ENCODE measurements at places on chromosomes 2 and 18. TPM values are rescaled to one million over a fixed set of nuclear protein-coding genes. Genes with fewer than 3 reads are reported as not detected.

- DNase-seq, result no peak
Observed at GRCh38 chr18:21040466-21040865, 71.1 kb downstream of the ROCK1 start.

DNA sequence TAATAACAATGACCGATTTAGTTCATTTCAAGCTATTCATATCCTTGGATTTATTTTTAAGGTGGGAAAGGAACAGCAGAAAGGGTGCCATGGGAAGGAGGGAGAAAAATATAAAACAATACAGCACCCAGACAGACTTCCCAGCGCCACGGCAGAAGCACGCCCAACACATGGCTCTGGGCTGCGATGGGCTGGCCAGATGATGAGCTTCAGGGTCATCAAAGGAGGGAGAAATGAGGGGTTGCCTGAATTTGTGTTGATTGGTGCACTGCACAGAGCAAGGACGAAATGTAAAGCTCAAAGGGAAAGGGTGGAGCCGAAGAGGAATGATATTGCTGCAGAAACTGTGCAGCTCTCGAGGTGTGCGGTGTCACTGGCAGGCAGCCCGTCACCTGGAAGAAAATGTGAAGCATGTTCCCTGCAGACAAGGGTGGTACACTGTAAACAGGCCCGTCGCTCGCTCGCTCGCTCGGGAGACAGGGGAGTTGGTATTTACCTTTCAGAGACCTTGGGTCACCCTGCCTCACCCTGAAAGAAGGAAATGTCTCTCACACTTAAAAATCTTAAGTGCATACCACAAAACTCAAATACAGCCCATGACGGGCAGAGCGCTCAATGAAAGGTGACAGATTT is 195.5 kb upstream of the CTAGE1 start:
- no peak for DNase-seq

- DNase-seq, result no peak
Observed at GRCh38 chr2:129771418-129772189, 207.9 kb upstream of the RAB6C start.

CTDP1 gene
- 15.0 TPM for total RNA-seq

SPP2 gene
- not detected for total RNA-seq

DNA sequence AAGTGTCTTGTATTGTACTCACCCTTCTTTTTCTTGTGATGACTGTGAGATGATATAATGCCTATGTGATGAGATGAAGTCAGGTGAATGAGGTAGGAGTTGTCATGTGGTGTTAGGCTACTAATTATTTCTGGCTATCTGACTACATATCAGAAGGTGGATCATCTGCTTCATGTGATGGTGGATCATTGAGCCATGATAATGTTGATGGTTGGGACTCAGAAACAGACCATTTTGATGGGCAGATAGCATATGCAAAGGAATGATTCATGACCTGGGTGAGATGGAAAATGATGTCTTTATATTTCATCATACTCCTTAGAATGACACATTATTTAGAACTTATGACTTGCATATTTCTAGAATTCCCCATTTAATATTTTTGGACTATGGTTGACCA is 19.5 kb downstream of the ANKRD30B start:
- no peak for DNase-seq

DNA sequence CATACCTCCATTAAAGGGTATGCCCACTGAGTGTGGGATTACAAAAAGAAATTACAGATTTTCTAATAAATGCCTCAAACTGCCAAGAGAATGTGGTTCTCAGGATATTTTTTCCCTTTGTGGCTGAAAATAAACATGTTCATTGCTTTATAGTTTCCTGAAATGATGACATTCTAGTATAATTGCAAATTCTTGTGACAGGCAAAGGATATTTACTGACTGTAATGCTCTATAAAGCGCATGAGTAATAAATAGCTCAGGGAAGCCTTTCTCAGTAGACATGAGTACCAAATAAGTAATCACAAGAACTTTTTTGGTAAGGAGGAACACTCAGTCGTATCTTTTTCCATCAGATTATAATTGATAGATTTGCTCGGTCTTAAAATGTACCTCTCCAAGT is 72.3 kb downstream of the FTCDNL1 start:
- no peak for DNase-seq

- no peak for DNase-seq
Observed at GRCh38 chr2:38415728-38416291, 38.7 kb upstream of the ATL2 start.

GRCh38 chr2:142973160-142973821 is 95.8 kb downstream of the KYNU start:
- peak; percentile 92 for DNase-seq

- DNase-seq, result no peak
Observed at GRCh38 chr2:238097988-238098871, 1.9 kb upstream of the ESPNL start.

CNDP1 gene
- total RNA-seq, result not detected

C1QL2 gene
- not detected for total RNA-seq

MAP3K19 gene
- not detected for total RNA-seq

DNA sequence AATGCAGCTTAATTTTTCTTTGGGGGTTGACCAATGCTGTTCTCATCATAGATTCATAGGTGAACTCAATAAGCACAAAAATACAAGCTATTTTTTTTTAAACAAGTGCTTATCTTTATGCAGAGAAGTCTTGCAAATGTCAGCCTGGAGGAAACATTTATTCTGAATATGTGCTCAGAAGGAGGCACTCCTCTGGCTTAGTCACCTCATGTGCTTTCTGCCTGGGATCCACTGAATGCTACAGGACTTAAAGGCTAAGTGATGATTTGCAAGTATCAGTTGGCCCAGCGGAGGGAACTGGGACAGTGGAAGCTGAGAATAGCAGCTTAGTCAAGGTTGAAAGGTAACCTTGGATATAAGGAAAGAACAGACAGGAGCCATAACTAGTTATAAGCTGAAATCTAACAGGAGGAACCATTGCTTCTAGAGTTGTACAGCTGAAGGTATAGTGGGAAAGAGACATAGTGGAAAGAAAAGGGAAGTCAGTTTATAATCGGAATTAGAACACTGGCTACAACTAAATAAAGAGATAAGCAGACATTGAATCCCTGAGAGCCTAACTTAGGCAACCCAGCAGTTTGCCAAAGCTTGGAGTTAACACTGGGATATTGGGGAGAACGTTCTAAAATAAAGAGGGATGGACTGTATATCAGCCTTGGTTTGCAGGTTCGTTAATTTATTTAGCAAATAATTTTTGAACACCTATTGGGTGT is 488.7 kb downstream of the SUCLG1 start:
- DNase-seq, result no peak

DNA sequence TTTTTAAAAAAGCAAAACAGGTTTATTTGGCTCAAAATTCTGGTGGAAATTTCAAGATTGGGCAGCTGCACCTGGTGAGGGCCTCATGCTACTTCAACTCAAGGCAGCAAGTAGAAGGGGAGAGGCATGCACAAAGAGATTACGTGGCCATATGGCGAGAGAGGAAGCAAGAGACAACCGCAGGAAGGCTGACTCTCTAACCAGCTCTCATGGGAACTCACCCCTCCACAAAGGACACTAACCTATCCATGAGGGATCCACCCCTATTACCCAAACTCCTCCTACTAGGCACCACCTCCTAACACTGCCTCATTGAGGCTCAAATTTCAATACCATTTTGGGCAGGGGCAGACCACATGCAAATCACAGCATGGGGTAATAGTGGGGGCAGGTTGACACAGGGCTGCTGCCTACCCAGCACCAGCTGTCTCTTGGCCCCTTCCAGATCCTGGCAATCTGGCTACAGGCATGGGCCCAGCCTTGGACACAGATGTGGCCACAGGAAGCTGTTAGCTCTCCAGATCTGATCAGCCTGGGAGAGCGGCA is 2.0 kb upstream of the CAPN10 start:
- DNase-seq, result peak; percentile 49

TANC1 gene
- total RNA-seq, result 28.0 TPM

DNA sequence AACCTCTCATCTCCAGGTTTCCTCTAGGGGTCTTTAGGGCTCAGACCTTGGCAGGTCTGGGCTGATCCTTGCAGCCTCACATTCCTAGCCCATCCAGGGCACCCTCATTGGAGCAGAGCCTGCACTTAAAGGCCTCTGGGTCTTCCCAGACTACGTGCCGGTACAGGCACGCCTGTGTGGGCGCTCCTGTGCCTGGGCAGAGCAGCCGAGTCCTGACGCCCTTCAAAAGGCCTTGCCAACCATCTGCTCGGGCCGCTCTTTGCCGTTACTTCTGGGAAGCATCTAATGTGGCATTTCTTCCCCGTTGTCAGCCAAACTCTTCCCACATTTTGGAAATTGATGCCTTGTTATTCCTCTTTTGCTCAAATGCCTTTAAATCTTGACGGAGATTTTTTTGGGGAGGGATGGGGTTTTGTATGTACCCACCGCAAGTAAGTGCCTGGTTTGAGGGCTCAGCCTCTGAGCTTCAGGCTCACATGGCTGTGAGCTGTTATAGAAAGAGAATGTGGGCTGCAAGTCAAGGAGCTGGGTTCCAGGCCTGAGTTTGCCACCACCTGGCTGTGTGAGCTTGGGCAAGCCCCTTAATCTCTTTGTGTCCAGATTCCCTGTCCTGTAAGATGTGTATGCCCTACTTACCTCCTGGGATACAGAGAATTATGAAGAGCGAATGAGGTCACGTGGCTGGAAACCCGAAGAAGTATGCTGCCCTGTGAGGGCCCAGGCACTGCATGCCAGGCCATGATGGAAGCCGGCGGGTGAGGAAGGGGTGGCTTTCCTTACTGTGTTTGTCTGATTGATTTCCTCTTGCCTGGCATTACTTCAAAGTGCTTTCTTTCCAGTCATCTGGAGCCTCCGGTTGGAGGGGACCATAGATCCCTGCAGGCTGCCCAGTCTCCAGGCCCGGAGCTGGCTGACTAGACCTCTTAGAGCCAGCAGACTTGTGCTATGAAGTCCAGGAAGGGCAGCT is 20.6 kb downstream of the EHD3 start:
- no peak for DNase-seq

DNA sequence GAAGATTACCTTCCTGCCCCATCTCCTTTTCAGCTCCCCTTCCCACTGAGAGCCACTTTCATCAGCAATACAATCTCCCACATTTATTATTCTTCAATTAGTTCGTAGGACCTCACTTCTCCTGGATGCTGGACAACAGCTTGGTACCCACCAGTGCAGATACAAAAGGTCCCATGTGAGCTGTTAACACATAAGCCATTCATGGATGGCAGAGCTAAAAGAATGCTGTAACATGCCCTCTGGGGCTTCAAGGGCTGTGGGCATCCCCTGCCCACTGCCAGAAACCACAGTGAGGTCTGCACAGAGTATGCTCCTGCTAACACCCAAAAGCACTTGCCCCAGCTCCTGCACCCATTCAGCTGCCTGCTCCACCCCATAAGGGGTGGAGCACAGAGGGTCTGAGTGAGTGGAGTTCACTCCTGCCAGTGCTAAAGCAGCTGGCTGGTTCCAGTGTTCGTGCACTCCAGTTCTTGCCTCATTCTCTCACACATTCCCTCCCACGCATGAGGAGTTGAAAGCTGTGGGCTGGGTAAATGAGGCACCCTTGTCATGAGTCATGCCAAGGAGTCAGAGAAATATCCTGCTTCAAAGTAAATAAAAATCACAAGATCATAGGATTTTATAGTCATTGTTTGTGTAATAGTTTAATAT is 305.9 kb upstream of the TMEFF2 start:
- peak; percentile 87 for DNase-seq

DNA sequence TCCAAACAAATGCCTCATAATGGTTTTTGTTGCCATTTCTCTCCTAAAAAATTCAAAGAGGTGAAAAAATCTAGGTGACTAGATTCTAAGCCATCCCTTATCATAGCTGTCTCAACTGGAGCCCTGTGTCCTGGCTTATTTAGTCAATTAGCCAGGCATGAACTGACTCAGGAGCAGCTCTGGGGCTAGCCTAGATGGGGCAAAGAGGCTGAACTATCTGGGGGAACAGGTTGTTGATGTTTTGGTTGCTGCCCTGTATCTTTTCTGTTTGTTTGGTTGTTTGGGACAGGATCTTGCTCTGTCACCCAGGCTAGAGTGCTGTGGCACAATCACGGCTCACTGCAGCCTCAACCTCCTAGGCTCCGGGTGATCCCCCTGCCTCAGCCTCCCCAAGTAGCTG is 14.7 kb downstream of the GEMIN6 start:
- no peak for DNase-seq

- DNase-seq, result no peak
Observed at GRCh38 chr2:204359076-204359475, 186.2 kb upstream of the PARD3B start.

GRCh38 chr2:204591225-204591624 is 46.0 kb downstream of the PARD3B start:
- no peak for DNase-seq

- no peak for DNase-seq
Observed at GRCh38 chr18:35106013-35106844, 65.0 kb downstream of the MAPRE2 start.

- peak; percentile 79 for DNase-seq
Observed at GRCh38 chr2:38444247-38444646, 67.2 kb upstream of the ATL2 start.

CFAP65 gene
- total RNA-seq, result not detected

- DNase-seq, result no peak
Observed at GRCh38 chr2:101756266-101756665, 58.8 kb downstream of the MAP4K4 start.

DNA sequence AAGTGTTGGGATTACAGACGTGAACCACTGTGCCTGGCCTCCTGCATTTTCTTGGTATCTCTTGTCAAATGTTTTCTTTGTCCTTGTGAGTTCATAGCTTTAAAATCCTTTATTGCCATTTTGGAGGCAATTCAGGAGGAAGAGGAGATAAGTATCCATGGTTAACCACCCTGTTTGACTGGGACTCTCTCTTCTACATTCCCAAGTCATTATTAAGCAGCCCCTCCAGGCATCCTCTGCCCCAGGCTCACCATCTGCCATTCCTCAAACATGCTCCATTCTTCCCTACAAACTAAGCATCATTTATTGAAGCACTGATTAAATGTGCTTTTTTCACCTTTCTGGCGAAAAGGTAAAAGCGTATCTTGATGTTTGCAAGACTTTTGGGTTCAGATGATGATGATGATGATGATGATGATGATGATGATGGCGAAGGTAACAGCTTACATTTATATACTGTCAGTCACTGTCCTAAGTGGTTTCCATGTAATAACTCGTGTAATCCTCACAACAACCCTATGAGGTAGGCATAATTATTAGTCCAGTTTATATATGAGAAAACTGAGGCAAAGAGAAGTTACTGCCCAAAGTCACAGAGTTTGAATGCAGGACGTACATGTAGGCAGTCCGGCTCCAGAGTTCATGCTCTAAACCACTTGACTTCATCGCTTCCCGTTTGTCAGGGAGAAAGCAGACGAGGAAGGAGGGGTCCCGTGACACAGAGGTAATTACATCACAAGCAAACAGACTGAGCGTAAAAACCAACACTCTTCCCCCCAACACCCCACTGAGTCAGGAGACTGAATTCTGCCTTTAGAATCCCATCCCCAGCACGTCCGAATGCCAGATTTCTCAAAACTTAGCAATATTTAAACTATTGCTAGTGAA is 69.7 kb upstream of the ACKR3 start:
- peak; percentile 11 for DNase-seq

- DNase-seq, result peak; percentile 15
Observed at GRCh38 chr2:57549642-57550102, 496.9 kb upstream of the VRK2 start.

GALNT13 gene
- total RNA-seq, result not detected

TEKT4 gene
- not detected for total RNA-seq

FAM110C gene
- 10.6 TPM for total RNA-seq

CCDC85A gene
- 0.03 TPM for total RNA-seq

SFT2D3 gene
- 2.4 TPM for total RNA-seq

- no peak for DNase-seq
Observed at GRCh38 chr2:241064008-241064801, 37.9 kb downstream of the MTERF4 start.

MALL gene
- 94.5 TPM for total RNA-seq

Data from foreskin keratinocyte (primary cell).